BJ (cell line): ENCODE measurements at places on chromosomes 16 and 17. TPM values are rescaled to one million over a fixed set of nuclear protein-coding genes. Genes with fewer than 3 reads are reported as not detected.

- no peak for DNase-seq
Measured at GRCh38 chr17:64229815-64230728, 33.0 kb downstream of the TEX2 start.

- no peak for DNase-seq
Measured at GRCh38 chr17:57350266-57350665, 93.9 kb downstream of the MSI2 start.

Gene HBA2
- 0.17 TPM in 1 of 2 replicates, not detected in the other for polyA plus RNA-seq

Gene SLC47A1
- polyA plus RNA-seq = 0.11 and 0.22 TPM in 2 replicates

DNA sequence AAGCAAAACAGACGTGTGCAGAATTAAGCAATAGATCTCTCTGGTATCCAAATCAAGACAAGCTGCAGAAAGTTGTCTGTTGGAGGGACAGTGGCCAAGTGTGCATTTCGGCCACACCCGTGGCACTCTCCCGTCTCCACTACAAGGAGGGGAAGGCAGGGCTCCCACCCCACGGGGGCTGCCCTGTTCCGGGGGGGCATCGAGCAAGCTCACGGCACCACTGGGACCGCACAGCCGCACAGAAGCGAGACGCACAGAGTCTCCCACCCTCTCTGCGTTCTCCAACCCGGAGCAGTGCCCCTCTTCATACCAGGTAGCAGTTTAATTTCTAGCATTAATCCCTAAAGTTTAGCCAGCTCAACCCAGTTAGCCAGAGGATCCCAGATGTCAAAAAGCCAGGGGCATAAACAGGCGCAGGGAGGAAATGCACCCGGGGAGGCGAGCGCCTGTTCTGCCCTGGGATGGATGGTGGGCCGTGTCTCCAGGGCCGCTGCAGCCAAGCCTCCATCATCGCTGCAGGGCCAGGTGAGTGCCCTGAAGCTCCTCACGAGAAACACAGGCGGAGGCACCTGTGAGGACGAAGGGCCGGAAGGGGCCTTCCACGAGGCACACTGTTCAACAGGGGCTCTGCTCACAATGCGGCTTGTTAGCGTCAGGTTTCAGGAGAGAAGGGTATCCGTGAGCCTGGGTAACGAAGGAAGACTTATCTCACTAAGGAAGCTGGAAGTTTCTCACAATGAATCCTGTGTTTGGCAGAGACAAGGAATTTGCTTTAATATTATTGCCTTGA is 42.1 kb upstream of the METRNL start:
- no peak for DNase-seq

Gene ALDH3A1
- 0.11 and 0.20 TPM in 2 replicates for polyA plus RNA-seq

Gene CALB2
- polyA plus RNA-seq = 0.16 and 0.18 TPM in 2 replicates

Gene UNKL
- 7.9 and 15.4 TPM in 2 replicates for polyA plus RNA-seq

Gene DNAI2
- not detected in 2 replicates for polyA plus RNA-seq

Gene CEP20
- 23.6 and 41.2 TPM in 2 replicates for polyA plus RNA-seq

Gene CXCL16
- polyA plus RNA-seq = 2.2 and 3.3 TPM in 2 replicates

GRCh38 chr16:14358697-14359305 is 271.3 kb downstream of the PARN start:
- DNase-seq = no peak

Gene NETO2
- polyA plus RNA-seq = 14.4 and 23.1 TPM in 2 replicates

Gene FBXL16
- polyA plus RNA-seq = 0.32 and 0.67 TPM in 2 replicates

Gene PYDC1
- not detected in 2 replicates for polyA plus RNA-seq

DNA sequence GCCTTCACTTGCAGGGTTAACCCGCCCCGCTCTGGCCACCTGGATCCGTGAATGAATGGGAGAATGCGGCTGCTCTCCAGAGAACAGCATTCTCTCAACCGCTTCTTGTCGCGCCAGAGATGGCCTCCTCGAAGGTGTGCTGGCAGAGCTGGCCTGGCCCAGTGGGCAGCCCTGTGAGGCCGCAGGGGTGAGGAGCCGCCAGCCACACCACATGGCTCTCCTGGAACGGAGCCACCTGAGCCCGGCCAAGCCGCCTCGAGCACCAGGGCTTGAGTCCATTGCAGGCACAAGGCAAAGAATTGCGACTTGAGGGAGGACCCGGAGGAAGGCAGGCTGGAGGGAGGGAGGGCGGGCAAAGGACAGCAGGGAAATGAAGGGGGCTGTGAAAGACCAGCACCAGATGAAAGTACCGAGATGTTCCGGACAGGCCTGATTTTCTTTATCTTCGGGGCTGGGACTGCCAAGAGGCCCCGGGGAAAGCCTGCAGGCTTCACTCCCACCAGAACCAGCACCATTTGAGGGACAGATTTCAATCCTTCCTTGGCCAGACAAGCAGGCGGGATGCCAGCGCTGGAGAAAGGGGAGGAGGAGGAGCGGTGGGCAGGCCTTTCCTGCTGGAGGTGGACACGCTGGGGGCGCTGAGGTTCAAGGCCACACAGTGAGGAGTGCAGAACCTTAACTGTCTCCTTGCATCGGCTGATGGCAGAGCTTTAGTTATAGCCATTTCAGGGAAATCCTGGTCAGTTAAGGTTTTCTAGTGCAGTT is 69.4 kb downstream of the MRC2 start:
- no peak for DNase-seq

Gene CRHR1
- not detected in 2 replicates for polyA plus RNA-seq

- no peak for DNase-seq
Measured at GRCh38 chr16:66520406-66521170, 29.3 kb downstream of the TK2 start.

DNA sequence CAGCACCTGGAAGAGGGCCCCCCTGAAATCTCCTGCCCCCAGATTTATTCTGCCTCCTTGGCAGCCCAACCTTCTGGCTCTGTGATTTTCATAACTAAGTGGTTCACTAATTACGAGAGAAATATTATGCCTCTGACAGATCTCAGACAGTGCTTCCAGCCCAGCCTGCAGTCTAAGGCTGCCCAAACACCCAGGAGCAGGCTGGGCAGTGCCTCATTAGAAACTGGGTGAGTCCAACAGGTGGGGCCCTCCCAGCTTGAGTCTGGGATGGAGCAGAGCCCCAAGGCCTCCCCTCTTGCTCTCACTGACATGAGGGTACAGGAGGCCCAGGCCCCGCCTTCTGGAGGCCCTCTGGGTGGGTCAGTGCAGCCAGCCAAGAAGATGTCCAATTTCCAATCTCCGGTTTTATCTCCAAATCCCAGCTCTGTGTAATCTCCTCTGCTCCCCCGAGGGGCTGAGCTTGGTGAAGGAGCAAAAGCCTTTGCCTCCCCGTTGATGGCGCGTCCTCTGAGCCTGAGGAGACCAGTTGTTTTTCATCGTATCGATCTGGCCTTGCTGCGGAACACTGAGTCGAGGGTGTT is 20.1 kb upstream of the ABCC3 start:
- no peak for DNase-seq

Gene GNG13
- not detected in 2 replicates for polyA plus RNA-seq

DNA sequence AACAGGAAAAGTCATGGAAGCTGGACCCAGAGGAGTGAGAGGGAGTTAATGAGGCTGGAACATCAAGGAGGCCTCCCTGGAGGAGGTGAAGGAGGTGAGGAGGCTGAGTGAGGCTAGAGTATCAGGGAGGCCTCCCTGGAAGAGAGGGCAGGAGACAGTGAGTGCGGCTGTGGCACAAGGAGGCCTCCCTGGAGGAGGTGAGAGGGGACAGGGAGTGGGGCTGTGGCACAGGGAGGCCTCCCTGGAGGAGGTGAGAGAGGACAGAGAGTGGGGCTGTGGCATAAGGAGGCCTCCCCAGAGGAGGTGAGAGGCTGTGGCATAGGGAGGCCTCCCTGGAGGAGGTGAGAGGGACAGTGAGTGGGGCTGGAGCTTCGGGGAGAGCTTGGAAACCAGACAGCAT is 5.5 kb downstream of the CAMKK1 start:
- DNase-seq = no peak

Gene ZNF750
- not detected in 2 replicates for polyA plus RNA-seq

- peak; percentile 44 for DNase-seq
Measured at GRCh38 chr17:63405741-63406261, 40.3 kb downstream of the CYB561 start.

- no peak for DNase-seq
Measured at GRCh38 chr17:11300738-11301137, 59.7 kb downstream of the SHISA6 start.

Gene CACNG1
- not detected in 2 replicates for polyA plus RNA-seq

- peak; percentile 41 for DNase-seq
Measured at GRCh38 chr17:65627891-65628643, 66.6 kb upstream of the AXIN2 start.

DNA sequence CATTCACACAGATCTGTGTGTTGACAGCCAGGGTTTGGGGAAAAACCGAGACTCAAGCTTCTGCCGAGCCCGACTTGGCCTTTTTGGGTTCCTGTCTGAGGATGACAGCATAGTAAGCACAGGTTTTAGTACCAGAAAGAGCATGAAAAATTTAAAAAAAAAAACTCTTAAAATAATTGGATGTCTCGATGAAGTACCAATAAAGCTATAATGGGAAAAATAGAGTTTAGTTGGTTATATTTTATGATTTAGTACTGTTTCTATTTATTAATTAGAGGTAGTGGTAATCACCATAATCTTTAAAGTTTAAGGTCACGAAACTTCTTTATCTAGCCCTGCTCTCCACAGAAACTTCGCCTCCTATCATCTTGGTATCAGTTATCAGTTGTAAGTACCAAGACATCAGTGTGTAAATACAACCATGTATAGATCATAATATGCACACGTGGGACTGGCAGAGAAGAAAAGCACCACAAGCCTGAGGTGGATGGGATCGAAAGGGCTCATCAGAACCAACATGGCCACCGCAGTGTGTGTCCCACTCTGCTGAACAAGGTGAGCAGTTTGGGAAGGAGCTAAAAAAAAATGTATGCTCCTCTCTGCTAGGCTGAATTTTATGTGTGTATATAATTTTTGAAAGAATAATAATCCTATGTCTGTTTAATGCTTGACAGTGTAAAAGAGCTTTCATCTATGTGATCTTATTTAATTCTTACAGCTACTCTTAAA is 14.4 kb upstream of the EEF2K start:
- DNase-seq = no peak

GRCh38 chr17:1746975-1747543 is 4.4 kb downstream of the SERPINF2 start:
- DNase-seq = no peak

Gene CX3CL1
- 0.02 TPM in 1 of 2 replicates, not detected in the other for polyA plus RNA-seq

GRCh38 chr17:2867441-2868424 is 71.5 kb downstream of the RAP1GAP2 start:
- DNase-seq = peak; percentile 62

Gene CSHL1
- not detected in 2 replicates for polyA plus RNA-seq

Gene VMO1
- polyA plus RNA-seq = 0.27 and 0.92 TPM in 2 replicates

Gene HS3ST3A1
- 4.0 and 7.5 TPM in 2 replicates for polyA plus RNA-seq

Gene CCDC47
- 31.4 and 55.3 TPM in 2 replicates for polyA plus RNA-seq

- no peak for DNase-seq
Measured at GRCh38 chr17:40075201-40075941, 12.6 kb downstream of the THRA start.

Gene ZNF276
- 5.6 and 8.5 TPM in 2 replicates for polyA plus RNA-seq

- DNase-seq = no peak
Measured at GRCh38 chr17:17849845-17850373, 13.1 kb upstream of the SREBF1 start.

Gene USH1G
- not detected in 2 replicates for polyA plus RNA-seq

- DNase-seq = no peak
Measured at GRCh38 chr16:57239107-57239506, 6.0 kb upstream of the ARL2BP start.

DNA sequence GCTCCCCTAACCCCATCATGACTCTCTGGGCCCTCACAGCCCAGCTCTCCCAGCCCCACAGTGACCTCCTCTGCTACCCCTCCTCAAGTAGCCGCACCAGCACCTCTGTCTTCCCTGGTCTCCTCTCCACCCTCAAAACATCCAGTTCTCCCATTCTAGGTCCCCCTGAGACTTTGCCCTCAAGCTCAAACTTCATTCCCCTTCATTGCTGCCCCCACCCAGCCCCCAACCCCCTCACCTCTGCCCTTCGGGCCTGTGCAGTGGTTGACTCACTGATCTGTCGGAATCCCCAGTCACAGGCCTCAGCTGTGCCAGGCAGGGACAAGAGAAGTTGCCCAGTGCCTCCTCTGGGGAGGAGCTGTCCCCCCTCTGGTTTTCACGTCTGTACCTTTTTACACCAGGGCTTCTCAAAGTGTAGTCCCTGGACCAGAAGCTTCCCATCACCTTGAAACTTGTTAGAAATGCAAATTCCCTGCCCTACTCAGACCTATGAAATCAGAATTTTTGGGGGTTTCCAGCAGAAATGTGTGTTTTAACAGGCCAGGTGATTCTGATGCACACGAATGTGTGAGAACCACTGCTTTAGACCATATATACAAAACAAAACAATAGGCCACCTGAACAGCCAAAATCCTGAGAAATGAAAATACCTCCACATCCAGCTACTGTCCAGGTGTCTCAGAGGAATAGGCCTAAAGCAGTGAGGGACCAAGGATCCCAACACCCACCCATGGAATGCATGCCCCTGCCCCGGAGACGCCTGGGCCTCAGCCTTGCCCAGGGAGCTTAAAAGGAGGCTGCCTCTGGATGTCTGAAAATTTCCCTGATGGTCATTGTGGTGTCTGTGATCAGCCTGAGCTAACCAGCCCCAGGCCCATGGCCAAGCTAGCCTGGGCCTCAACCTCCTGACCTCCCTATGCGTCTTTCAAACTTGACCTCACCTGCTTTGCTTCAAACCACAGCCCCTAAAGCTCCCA is 853 bp upstream of the DOK4 start:
- no peak for DNase-seq

DNA sequence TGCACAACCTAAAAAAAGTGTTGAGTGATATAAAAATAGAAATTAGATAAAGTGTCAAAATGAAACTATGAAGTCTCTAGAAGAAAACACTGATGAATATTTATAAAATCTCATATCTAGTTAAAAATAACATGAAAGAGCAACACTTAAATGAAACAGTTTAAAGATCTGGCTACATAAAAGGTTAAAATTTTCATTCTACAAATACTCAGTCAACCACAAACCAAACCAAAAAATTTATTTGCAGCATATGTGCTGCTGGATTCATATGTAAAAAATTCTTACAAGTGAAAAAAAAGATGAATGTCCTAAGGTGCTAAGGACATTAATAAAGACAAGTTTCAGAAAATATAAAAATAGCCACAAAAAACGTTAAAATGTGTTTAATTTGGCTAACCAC is 22.6 kb upstream of the CDYL2 start:
- DNase-seq = no peak

DNA sequence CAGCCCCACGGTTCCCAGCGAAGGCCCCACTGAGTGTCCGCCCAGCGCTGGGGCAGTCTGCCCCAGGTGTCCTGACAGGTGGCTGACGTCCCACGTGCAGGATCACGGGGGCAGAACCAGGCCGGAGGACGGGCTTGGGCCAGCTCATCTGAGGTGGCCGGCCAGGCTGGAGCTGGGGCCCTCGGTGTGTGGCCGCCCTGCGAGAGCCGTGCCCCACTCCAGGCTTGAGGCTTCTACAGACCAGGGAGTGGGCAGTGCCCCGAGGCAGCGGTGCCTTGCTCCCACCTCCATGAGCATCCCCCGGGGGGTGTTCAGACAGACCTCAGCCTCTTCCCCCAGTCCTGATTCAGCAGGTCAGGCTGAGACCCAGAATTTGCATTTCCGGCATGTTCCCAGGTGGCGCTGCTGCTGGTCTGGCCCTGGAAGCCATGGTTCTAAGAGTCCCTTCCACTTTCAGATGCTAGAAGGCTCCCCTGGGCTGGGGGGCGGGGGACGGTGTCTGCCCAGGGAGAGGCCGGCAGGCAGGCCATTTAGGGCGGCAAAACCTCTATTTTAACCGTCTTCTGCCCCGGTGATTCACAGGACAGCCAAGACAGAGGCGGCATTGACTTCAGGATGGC is 35.4 kb upstream of the PABPN1L start:
- no peak for DNase-seq

Gene SAMD14
- polyA plus RNA-seq = 2.7 and 5.3 TPM in 2 replicates

GRCh38 chr16:67676516-67676915 is 9.9 kb downstream of the C16orf86 start:
- no peak for DNase-seq

Gene TBX21
- polyA plus RNA-seq = not detected in 2 replicates

Gene SNRNP25
- polyA plus RNA-seq = 23.6 and 34.6 TPM in 2 replicates
